ENCODE measurements at places on chromosomes 7 and 10.

GRCh38 chr7:55570218-55570873, 2.0 kb downstream of the VOPP1 start:
- DNase-seq = no peak

- no peak for DNase-seq
Observed at GRCh38 chr10:10482613-10483012, 535.1 kb upstream of the CELF2 start.

- DNase-seq = no peak
Observed at GRCh38 chr10:83343676-83344075, 795.6 kb upstream of the GHITM start.

DNA sequence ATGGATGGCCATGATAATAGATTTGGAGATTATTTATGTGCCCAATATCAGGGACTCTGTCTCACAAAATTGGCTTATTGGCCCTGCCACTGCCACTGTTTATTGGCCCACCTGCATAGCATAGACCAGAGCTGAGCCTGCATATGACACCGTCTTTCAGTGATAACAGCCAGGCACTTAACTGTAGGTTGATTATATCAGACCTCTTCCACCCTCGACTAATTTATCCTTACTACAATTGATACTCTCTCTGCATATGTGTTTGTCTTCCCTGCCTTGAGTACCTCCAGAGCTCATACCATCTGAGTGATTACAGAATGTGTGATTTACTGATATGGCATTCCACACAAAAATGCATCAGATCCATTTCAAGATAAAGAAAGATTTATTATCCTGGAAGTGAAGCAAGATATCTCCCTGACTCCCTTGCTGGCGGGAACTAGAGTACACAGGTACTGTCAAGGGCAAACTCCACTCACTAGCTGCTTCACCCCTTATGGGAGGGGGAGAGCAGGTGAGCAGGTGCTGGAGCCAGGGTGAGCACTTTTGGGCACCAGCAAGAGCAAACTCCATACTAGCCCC, 13.1 kb upstream of the SAMD9L start:
- no peak for DNase-seq

DNA sequence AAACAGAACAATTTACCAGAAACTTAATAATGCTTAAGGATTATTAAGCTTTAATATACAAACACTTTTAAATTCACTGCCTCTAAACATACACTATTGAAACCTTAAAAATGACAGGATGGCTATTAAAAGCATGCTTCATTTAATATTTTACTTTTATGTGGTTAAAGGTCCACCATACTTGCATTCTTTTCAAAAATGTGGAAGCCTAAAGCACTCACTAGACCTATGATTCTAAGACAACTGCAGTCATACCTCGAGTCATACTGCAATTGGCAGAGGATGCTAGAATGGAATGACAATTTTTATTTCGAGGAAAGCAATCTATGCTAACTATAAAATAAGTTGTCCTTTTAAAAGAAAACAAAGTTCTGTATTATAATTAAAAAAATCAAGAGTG, 85.3 kb downstream of the PIP4K2A start:
- DNase-seq = no peak

- no peak for DNase-seq
Observed at GRCh38 chr10:132879408-132880127, 62.8 kb downstream of the CFAP46 start.

DNA sequence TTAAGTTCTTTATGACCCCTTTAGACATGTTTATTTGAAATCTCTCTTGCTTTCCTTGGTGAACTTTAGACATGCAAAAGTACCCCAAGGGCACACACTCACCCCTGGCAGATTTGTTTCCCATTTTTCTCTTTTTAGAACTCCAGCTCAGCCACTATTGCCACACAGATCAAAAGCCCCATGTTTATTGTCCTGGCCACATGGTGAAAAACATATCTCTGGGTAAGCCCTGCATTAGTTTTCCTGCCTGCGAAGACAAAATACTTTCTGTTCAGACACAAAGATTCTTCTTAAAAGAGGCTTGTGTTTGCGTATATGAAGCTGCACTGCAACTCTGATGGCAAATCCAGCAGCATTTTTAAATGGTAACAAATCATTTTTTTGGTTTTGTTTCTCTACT, 200.0 kb downstream of the POLR1F start:
- DNase-seq = no peak

GRCh38 chr10:46536171-46536570, 20.3 kb downstream of the GPRIN2 start:
- DNase-seq = no peak

- no peak for DNase-seq
Observed at GRCh38 chr7:111027396-111027795, 63.5 kb upstream of the LRRN3 start.

GRCh38 chr10:6537770-6538169, 42.3 kb downstream of the PRKCQ start:
- no peak for DNase-seq

- no peak for DNase-seq
Observed at GRCh38 chr7:40836218-40836617, 701.4 kb downstream of the SUGCT start.

DNA sequence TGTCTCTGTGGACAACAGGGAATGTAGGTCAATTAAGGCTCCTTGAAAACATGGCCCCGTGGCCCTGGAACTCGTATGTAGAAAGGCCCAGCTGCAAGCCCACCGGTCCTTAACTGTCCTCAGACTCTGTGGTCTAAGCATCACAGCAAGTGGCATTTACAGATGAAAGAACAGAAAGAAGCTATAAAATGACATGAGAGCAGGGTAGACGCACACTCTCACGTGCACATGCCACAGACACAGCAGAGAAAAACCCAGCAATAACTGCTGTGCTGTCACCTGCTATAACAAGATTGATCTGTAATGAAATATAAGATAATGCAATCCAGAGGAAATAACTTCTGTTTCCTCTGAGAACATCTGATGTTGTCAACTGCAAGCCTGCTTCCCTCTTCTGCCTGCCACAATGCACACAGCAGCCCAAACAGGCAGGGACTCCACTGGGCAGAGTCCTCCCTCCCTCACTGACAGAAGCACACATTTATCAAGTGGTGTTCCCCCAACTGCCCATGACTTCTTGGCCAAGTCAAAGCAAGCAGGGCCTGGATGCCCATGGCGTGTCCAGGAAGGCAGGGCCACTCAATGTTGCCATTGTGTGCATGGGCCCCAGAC, 63.9 kb downstream of the GFRA1 start:
- no peak for DNase-seq

DNA sequence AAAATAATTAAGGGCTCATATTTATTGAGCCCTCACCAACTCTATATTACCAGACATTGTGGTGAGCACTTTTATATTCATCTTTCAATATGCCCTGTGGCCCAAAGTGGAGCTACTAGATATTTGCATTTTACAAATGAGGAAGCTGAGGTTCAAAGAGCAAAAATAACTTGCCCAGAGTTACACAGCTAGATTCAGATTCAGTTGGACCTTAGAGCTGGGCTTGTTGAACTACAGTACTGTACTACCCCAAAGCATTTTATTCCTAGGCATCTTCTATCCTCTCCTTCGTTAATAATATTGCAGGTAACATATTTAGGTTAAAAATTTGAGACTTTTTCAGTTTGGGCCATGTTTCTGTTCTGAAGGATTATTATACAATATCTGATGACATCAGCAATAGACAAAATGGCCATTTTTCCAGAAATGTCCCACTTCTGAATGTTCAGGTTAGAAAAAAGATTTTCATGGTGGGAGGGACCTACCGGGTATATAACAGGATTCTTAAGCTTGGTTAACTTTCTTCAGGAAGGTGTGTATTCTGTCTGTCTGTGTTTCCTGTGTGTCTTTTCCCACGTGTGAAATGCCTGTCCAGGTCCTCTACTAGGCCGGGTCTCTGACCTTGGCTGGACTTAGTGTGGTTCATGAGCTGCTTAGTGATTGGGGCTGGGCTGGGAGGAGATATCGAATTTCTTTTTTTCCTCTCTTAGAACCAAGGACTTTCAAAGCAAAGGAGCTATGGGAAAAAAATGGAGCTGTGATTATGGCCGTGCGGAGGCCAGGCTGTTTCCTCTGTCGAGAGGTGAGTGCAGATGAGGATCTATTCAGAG, 13.6 kb downstream of the PRXL2A start:
- no peak for DNase-seq

GRCh38 chr7:70738151-70738885, 393.6 kb upstream of the GALNT17 start:
- DNase-seq = no peak

DNA sequence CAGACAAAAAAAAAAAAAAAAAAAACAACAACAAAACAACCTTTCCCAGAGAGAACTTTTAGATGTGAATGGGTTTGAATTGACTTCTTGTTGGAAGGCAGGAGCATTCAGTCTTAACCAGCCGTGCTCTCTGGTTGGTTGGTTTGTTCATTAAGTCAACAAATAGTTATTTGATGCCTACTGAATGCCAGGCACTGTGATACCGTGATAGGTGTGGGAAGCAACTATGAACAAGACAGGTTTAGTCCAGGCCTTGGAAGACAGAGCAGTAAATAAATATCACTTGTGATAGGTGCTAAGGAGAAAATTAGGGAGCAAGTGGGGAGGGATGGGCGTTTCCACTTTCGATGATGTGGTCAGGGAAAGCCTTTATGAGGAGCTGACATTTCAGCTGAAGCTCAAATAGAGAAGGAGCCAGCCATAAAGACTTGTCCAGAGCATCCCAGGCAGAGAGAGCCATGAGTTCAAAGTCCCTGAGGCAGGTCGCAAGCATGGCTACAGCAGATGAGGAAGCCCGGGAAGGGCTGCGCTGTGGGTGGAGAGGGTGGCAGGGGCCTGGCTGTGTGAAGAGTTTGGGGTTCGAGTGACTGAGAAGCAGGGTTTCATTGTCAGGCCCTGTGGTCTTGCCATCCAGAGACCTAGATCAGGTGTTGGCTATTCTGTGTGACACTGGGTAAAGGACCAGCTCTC, 8.0 kb downstream of the TSPAN15 start:
- DNase-seq = no peak

DNA sequence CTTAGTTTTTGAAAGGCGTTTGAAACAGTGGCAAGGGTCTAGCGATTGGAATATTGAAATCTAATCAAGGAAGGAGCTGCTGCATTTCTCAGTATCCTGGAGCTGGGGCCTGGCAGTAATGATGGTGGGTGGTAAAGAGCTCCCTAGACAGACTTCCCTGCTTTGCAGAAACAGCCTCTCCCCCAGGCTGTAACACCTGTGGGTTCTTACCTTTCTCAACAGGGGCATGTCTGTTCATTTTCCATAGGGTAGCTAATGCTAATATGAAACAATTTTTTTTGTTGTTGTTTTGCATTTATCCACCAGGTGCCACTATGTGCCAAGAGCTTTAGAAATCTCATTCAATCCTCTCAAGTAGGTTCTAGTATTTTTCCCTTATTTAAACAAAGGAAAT, 345.5 kb downstream of the REEP3 start:
- no peak for DNase-seq

- no peak for DNase-seq
Observed at GRCh38 chr7:142338633-142339501, 81.0 kb upstream of the PRSS58 start.

DNA sequence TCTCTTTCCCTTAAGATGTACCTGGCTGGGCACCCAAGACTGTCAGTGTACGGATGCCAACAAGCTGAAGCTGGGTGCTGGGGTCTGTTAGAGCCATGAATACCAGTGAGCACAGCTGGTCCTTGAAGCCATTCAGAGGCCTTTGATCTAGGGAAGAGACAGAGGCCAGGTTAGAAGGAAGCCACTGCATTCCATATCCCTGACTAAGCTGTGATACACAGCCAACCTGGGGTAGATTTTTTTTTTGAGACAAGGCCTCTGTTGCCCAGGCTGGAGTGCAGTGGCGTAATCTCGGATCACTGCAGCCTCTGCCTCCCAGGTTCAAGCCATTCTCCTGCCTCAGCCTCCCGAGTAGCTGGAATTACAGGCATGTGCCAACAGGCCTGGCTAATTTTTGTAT, 20.8 kb downstream of the ZDHHC16 start:
- DNase-seq = no peak

DNA sequence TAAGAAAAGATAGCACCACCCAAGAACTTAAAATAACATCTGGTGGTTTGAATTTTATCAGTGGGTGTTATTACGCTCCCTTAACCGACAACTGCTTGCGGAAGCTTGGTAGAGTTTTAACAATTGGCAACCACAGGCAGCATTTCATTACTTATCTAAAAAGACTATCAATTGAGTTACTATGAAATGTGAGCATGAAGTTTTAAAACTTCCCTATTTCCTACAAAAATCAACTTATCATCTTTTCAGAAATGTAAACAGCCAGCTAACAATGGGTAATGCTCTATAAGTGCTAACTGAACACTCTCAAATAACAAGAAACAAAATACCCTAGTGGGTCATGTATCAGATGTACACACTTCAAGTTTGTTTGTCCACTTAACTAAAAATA, 68.8 kb downstream of the OSBPL3 start:
- DNase-seq = no peak

- DNase-seq = no peak
Observed at GRCh38 chr7:88040694-88041093, 106.6 kb downstream of the ADAM22 start.

GRCh38 chr7:108002726-108003598, at the start of gene LAMB1:
Gene LAMB1 (minus strand): TSS chr7:108003161. CDS start chr7:108002885, 276 bp downstream.
- no peak for DNase-seq

DNA sequence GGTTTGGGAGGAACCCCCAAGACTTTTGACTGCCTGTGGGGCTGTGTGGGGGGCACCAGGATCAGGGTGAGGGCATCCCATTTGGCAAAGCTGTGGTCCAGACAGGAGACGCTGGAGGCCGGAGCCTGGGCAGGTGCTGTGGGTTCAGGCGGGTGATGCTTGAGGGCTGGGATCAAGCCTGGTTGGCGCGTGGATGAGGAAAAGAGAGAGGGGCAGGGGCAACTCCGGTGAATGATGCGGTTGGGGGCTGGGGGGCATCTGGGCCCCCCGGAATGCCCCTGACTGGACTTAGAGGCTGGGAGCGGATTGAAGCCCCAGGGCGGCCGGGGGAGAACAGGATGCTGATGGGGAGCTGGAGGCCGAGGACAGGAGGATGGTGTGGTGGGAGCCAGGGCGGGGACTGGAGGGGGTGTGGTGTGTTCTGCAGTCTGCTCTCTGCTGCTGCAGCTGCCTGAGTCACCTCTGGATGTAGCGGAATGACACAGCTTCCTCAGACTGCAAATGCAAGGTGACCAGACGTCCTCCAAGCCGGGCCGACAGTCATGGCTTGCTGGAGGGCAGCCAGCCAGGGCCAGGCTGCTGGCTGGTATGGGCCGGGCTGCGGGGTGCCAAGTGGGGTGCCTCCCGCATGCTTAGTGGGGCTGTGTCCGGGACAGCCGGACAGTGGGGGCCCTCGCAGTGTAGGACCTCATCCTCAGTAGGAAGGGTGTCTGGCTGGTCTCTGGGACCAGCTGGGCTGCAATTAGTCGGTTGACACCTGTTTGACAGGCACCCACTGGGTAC, 3.2 kb downstream of the MAFK start:
- DNase-seq = no peak

- DNase-seq = no peak
Observed at GRCh38 chr7:4700577-4701235, 18.6 kb downstream of the FOXK1 start.

GRCh38 chr7:157693071-157693520, 356.3 kb downstream of the DNAJB6 start:
- DNase-seq = no peak
